ENCODE measurements at places on chromosomes 16 and 17.

- no peak for DNase-seq
These were observed 6.3 kb downstream of the SOX8 start for GRCh38 chr16:987906-988305.

GRCh38 chr16:20871258-20871657 lies 28.9 kb downstream of the DCUN1D3 start:
- DNase-seq: no peak

DNA sequence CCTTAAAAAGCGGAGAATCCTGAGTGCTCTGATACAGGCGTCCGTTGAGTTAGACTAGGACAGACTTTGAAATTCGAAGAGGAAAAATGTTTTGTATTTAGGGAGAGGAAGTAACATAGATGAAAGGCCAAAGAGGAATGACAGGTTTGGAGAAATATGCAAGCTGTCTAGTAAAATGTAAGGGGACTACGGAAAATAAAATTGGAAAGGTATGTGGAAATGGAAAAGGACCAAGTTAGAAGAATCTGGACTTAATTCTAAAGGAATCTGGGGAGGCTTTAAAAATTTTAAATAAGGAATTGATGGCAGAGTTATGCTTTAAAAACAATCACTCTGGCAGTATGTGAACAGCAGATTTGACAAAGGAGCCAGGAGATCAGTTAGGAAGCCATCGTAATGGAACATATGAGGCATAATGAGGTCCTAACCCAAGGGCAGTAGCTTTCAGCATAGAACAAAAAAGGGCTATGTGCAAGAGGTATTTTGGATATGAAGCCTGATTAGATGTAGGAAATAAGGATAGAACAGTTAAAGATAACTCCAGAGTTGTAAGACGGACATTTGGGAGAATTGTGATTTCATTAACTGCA lies 38.3 kb downstream of the CYB561 start:
- no peak for DNase-seq

DNA sequence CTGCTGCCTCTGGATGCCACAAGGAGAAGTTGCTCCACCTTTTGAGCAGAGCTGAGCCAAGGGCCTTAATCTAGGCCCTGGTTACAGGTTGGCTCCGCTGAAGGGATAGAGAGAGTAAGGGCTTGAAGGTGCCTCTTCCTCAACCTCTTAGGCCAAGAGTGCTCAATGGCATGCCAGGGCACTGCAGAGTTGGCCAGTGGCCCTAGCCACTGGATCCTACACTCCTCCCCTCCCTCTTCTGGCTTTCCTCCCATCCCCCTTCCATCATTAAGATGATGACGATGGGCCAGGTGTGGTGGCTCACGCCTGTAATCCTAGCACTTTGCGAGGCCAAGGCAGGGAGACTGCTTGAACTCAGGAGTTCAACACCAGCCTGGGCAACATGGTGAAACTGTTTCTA lies 50.5 kb downstream of the MYO18A start:
- no peak for DNase-seq

DNA sequence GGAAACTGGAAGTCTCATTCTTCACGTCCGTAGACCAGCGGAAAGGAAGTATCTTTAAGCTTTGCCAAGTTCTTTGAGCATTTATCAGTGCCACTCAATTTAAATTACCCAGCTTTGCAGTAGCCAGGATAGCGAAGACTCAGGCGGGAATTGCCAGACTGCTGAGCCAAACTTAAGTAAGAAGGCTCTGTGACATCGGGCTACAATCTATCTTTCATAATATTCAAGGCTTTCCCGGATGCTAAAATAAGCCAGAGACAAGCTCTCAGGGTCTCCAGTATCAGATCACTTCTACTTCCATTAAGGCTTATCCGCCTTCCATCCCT lies 436 bp upstream of the BRIP1 start:
- DNase-seq: no peak

GRCh38 chr17:30530346-30531025 lies 53.3 kb downstream of the GOSR1 start:
- DNase-seq: no peak

- no peak for DNase-seq
These were observed 97.8 kb upstream of the CORO6 start for GRCh38 chr17:29720551-29720950.

GRCh38 chr17:18186627-18186982 lies 3.0 kb downstream of the ALKBH5 start:
- DNase-seq: no peak
